ENCODE measurements at places on chromosomes 2 and 18. TPM values are rescaled to one million over a fixed set of nuclear protein-coding genes. Genes with fewer than 3 reads are reported as not detected.

The TMEM169 gene
- not detected for total RNA-seq

The PRKAG3 gene
- total RNA-seq, result not detected

- DNase-seq, result no peak
These were observed 35.4 kb upstream of the EML4 start for GRCh38 chr2:42133771-42134195.

GRCh38 chr2:116491292-116491691 lies 1323.2 kb upstream of the DDX18 start:
- DNase-seq, result no peak

DNA sequence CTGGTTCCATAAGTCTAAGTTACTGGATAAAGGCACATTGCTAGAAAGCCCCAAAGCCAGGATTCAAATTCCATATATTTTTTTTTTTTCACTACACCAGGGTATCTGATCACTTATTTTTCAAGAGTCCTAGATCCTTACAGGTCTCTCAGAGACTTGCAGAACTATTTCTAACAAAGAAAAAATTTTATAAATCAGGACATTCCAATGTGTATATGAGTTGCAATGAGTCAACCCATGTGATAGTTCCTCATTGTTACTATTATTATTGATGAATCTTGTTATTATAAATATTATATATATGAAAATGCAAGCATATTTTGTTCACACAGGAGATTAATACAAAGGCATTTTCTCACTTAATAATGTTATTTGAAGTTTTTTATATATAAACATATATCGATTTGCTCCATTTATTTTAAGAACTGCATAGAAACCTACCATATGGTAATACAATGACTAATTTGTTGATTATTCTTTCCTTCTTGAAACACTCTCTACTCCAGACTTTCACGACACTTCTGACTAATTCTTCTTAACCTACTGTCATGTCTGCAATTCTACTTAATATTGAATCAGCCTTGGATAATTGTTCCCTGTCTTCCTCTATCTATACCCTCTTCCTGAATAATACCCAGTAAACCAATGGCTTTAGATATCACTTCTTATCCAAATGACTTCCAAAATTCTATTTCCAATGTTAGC lies 968.4 kb upstream of the NRXN1 start:
- DNase-seq, result no peak

The SOX11 gene
- 2.8 TPM for total RNA-seq

GRCh38 chr2:81981585-81981984 lies 1677.0 kb upstream of the LRRTM1 start:
- DNase-seq, result no peak

DNA sequence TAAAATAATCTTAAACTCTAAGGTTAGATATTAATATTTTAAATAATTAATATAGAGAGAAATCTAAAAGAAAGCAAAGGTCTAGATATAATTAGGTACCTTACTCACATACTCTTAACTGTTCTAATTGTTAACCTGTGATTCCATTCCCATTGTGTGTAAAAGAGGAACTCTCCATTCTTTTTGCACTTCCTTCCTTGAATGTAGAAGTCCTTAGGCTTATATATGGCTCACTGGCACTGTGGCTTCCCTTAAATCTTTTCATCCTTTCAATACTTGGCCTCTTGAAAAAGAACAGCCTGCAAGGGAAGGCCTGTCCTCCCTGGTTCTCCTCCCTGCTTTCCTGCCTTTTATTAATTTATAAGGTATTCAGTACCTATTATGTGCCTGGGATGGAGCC lies 182.8 kb upstream of the FOSL2 start:
- DNase-seq, result no peak

The ABCG5 gene
- not detected for total RNA-seq

- no peak for DNase-seq
These were observed 35.5 kb downstream of the CLASP1 start for GRCh38 chr2:121613774-121614173.

GRCh38 chr2:179538406-179539123 lies 273.9 kb upstream of the SESTD1 start:
- no peak for DNase-seq

The MALL gene
- not detected for total RNA-seq

The C2orf80 gene
- not detected for total RNA-seq

GRCh38 chr2:2007551-2008501 lies 263.5 kb upstream of the PXDN start:
- DNase-seq, result no peak
